GM12891 (cell line): ENCODE measurements at places on chromosomes 4 and X.

DNA sequence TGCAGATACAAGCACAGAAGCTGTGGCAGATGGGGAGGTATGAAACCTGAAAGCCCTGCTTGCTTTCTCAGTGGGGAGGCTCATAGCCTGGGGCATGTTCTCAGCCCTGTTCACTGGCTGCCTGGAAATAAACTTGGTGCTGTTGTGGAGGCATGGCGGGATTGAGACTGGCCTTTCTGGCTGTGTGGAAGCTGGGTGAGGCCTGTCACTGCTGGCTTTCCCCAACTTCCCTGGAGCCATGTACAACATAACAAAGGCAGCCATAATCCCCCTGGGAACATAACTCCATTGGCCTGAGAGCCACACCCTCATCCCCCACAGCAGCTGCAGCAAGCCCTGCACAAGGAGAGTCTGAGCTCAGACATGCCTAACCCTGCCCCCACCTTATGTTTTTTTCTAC lies 237.7 kb upstream of the TLL1 start:
- DNase-seq, result no peak

DNA sequence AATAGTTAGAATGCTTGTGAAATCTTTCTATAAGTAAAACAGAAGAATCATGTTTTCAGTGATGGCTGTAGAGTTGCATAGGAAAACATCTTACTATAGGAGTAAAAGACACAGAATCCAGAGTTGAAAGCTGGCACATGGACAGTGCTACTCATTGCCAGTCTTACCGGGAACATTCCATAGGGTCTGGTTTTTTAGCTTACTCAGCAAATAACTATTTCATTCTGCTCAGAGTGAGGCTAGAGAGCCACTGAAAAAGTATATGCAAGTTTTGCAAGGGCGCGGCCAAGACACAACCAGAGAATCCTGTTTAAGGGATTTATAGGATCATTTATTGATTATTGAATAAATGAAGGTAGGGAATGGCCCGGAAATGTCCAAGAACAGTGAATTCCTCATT lies 60.3 kb downstream of the MTHFD2L start:
- no peak for DNase-seq

DNA sequence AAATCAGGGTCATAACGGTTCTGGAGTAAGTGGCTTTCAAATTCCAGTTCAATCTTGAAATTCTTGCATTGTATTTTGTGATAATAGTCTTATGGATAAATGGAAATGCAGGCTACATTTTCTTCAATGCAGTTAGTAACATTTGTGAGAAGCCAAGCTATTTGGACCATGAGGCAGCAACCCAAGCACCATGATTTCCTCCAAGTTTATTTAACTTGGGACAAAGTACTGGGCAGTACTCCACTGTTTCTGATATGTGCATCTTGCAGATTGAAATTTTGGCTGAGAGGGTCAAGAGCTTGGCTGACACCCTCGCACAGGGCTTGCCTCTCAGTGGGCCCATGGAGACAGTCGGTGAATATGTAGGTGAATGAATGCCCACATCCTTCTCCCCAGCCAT lies 39.9 kb downstream of the CNGA2 start:
- no peak for DNase-seq

GRCh38 chrX:17374619-17375366 lies at the start of gene NHS:
TSS of gene NHS (plus strand) at chrX:17375200. CDS start at chrX:17375758, 558 bp downstream.
- DNase-seq, result no peak
